Dermis microvascular lymphatic vessel endothelial cell (primary cell): ENCODE measurements at places on chromosomes 3 and 15.

DNA sequence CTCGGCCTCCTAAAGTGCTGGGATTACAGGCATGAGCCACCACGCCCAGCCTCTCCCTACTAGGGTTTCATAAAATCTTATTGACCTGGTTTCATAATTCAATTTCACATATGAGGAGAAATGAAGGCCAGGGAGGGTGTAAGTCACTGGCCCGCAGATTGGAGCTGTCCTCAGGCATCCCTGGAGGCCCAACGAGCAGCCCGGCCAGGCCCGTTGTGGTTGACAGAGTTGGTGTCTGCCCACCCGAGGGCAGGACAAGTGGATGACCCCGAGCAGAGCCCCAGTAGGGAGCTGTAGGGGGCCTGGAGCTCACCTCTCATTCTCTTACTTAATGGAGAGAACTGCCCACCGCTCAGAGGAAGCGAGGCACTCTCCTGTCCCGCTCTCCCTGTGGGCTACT is 78.9 kb downstream of the CPN2 start:
- no peak for DNase-seq

- DNase-seq, result no peak
Measured at GRCh38 chr3:35680866-35681650, 41.7 kb downstream of the ARPP21 start.

GRCh38 chr15:70870051-70870450 is 16.1 kb upstream of the LARP6 start:
- peak; percentile 21 for DNase-seq

GRCh38 chr3:124685067-124685466 is 45.2 kb upstream of the UMPS start:
- no peak for DNase-seq

DNA sequence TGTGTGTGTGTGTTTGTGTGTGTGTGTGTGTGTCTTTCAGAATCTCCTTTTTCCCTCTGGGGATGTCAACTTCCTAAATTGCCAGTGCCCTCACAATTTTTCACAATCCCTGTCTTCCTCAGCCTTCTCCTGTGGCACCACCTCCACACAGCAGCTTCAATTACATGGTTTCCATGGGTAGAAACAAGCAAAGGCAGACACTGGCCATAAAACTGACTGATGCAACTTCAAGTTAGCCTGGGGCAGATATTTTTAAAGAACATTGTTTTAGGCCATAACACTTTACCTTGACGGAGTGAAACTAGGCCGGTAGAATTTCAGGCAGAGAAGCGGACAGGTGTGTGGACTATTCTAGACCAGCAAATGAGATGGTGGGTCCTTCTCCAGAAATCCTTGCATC is 405.8 kb upstream of the SUCLG2 start:
- DNase-seq, result no peak

DNA sequence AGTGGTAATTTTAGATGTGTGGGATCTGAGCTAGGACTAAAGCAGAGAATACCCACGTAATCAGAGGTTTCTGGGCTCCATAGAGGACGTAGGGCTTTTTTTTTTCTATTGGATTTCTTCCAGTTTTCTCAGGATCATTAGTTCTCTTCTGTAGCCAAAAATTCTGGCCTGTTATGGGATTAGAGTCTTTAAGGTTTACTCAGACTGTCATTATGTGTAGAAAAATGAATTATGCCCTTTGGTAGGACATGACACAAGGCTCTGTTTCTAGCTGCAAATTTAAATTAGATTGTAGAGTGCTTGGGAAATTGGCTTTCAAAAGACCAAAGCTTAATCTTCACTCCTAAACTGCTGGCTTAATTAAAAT is 1.9 kb downstream of the SETD5 start:
- DNase-seq, result peak; percentile 19

DNA sequence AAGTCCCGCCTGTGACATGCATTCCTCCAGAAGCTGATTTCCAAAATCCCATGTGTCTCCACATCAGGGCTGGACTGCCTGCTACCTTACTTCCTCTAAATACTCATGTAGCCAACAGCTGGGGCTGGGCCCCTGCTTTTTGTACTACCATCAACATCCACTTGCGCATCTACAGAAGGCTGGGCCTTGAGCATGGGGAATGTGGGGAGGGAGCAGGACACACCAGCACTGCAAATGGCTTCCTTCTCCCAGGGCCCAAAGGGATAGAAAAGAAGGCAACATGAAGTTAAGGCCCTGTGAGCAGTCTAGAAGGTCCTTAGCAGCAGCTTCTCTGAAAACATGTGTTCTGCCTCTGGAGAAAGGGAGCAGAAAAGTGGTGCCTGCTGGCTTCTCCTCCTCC is 27.2 kb downstream of the MKRN2 start:
- no peak for DNase-seq

- DNase-seq, result no peak
Measured at GRCh38 chr15:41968701-41969100, 3.7 kb downstream of the EHD4 start.

- no peak for DNase-seq
Measured at GRCh38 chr15:73325191-73325861, 43.4 kb downstream of the HCN4 start.

DNA sequence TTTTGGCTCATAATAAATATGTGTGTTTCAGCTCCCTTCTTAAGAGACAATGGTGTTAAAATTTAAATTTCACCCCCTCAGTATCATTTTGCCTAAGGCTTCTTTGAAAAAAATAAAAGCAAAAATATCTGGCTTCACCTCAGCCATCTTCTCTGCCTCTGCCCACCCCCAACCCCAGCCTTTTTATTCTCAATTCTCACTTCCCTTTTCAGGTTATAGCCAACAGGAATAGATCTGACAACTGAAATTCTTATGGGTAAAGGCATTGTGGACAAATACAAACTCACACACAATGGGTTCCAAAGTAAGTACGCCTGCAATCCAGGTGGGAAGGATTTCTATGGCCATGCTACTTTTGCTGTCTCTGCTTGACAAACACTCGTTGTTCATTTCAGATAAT is 399.0 kb upstream of the ARRDC4 start:
- no peak for DNase-seq

DNA sequence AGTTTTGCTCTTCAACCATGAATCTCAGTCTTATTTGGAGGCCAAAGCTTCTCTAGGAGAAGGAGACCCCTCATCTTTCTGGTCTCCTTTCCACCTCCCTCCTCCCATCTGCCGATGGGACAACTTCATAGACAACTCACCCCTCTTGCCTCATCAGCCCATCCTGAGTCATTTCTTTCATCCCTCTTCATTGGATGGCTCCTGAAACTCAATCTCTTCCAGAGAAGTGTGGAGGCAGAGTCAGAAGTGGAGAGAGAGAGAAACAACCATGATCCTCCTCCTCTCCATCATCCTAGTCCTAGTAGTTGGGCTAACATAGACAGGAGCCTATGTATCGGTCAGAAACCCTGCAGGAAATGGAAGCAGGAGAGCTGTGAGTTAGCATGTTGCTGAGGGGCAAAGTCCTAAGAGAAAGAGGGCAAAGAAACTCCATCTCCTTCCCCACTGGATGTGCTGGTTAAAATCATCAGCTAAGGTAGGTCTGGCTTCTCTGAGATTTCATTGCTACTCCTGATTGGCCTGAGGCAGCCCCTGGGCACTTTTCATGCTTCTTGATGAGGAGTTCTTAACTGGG is 21.3 kb upstream of the HCN4 start:
- no peak for DNase-seq

- DNase-seq, result no peak
Measured at GRCh38 chr15:85692873-85693272, 101.9 kb downstream of the KLHL25 start.

- peak; percentile 7 for DNase-seq
Measured at GRCh38 chr3:153552887-153553604, 391.0 kb downstream of the RAP2B start.

GRCh38 chr15:90191794-90192509 is 9.2 kb upstream of the SEMA4B start:
- DNase-seq, result no peak

DNA sequence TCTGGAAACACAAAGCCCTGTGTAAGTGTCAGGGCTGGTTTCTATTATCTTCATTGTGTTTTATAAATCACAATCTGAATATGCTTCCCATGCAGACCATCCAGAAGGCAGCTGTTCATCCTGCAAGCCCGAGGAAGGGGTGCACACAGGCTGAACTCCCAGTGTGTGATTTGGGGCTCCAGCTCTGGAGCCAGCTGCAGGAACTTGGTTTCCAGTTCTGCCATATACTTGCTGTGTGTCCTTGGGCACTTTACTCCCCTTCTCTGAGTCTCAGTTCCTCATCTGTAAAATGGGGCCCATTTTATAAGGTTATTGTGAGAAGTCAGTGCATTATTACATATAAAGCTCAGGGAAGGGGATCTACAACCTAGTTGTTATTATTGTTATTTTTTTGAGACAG is 22.6 kb downstream of the CYP8B1 start:
- DNase-seq, result no peak

DNA sequence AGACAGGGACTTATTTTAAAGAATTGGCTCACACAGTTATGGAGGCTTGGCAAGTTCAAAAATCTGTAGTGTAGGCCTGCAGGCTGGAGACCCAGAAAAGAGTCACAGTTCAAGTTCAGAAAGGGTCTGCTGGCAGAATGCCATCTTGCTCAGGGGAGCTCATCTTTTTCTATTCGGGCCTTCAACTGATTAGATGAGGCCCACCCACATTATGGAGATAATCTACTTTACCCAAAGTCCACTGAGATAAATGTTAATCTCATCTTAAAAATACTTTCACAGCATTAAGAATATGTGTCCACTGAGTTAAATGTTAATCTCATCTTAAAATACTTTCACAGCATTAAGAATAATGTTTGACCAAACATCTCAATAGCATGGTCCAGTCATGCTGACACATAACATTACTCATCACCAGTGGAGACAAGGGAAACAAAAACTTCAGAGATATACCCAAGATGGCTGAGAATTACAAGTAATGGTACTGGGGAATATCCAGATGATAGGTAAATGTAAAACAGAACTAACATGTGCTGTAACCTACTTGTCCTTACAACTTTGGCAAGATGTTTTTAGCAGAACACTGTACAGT is 74.3 kb upstream of the STAC start:
- no peak for DNase-seq

DNA sequence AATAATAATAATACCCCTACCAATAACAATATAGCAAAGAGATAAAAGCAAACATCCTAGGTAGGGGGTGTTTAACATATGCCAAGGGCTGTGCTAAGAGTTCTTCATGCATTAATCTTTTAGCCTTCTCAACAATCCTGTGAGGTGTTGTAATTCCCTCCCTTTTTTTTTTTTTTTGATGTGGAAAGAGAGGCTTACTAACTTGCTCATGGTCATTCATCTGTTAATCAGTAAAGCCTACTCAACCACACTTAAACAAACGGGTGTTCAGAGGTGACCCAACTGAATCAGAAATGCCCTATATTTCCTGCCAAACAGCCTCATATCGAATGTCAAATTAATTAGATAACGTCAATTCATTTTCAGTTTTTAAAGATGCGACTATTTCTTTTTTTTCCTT is 232.1 kb downstream of the CTNNB1 start:
- DNase-seq, result no peak

DNA sequence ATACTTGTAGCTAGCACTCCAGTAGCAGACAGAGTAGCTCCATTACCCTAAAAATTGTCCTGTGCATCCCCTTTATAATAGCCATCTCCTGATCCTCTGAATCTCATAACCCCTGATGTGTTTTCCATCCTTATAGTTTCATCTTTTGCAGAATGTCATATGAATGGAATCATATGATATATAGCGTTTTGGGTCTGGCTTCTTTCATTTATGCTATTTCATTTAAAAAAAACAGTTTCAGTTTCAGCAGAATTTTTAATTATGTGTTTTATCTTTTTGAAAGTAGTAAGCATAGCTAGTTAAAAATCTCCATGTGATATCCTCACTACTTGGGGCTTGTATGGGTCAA is 132.7 kb downstream of the KLF13 start:
- no peak for DNase-seq

DNA sequence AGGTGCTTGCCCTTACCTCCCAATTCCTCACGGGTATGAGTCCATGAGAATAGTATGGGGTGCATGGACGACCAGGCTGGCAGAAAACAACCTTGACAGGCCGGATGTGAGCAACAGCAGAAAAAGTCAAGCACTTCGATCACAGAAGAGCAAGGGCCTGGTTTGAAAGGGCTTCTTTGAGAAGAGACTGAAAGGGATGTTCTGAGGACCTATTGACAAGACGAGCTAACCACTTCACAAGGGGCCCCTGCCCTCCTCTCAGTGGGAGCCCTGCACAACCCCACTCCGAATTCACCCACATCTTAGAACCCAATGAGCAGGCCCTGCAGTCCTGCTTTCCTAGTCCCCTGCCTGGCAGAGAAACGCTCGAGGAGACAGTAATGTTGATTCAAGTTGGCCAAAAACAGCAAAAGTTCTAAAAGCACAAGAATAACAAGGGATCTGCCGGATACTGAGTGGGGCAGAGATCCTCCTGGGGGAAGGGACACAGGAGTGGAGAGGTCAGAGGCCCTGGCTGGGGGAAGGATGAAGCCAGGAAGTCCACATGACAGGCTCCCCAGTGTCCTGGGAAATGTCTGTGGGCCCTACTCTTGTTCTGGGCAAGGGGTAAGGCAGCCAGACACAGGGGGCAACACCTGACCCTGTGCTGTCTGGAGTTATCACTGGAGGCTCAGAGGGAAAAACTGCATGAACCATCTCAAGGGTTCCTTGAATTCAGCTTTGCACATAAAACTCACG is 14.8 kb upstream of the CX3CR1 start:
- DNase-seq, result no peak

DNA sequence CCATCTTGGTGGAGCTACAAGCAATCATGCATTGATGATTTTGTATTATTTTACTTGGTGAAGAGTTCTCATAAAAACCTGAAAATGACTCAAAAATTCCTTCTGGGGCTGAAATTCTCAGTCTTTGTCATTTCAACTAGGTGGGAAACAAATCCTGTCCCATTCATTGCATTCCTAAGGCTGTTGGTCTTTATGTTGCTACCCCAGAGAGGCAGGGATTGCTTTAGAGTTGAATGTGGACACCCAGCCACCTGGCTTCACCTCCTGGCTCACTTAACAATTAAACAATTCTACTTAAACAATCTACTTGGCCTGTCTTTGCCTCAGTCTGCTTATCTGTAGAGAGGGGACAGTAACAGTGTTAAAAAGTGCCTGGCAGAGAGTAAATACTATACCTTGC is 117.3 kb upstream of the UBE3A start:
- DNase-seq, result no peak

DNA sequence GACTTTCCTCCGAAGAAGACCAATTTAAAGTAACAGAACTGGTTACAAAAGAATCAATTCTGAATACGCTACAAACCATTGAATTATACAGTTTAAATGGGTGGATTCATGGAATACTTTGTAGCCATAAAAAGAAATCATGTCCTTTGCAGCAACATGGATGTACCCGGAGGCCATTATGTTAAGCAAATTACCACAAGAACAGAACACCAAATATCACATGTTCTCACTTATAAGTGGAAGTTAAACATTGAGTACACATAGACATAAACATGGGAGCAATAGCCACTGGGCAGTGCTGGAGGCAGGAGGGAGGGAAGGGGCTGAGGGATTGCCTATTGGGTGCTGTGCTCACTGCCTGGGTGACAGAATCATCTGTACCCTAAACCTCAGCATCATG is 61.3 kb downstream of the EDEM1 start:
- no peak for DNase-seq

- DNase-seq, result no peak
Measured at GRCh38 chr15:68749365-68749764, 71.3 kb downstream of the ANP32A start.
